ENCODE measurements at places on chromosomes 1 and 21.

GRCh38 chr1:203131548-203132200 is 4.1 kb downstream of the ADORA1 start:
- no peak for DNase-seq

- no peak for DNase-seq
Measured at GRCh38 chr1:191910245-191910644, 248.0 kb upstream of the RGS18 start.

GRCh38 chr21:29018540-29018939 is 609 bp downstream of the RWDD2B start:
- no peak for DNase-seq

DNA sequence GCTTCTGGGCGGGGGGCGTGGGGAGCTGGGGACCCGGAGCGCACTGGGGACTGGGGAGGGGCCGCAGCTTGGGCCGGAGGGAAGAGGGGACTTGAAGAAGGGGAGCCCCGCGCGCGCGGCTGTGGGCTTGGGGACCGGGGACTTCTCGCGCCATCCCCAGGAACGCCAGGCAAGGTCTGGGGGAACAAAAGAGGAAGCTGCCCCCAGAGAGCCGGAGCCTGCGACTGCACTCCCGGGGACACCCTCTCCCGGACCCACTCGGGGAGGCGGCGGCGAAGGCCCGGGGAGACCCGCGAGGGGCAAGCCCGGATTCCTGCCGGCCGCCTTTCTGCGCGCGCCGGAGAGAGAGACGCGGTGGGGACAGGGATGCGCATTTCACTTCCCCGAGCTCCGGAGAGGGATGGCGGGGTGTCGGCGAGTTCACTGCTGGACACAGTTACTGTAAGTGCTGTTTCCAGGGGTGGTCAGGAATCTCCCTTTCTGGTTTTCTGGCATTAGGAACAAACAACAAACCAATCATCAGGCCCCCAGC is 732 bp downstream of the ABCG1 start:
- no peak for DNase-seq

GRCh38 chr1:246769306-246769705 is 45.1 kb downstream of the SCCPDH start:
- DNase-seq = no peak

DNA sequence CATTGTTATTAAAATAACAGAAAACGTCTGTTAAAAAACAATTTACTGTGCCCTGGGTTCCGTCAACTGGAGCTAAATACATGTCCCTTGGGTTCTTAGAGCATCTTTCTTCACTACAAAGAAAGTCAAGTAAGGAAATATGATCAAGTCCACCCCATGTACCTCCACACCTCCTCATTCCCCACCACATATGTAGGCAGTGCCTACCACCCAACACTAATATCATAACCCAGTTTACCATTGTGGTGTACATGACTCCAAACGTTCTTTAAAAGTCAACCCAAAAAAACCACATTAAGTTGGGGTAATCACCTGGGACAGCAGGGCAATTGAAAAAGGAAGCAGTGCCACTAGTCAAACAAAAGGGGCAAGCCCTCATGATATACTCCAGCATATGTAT is 7.8 kb upstream of the LRRC52 start:
- no peak for DNase-seq

Data from anterior cingulate cortex (tissue), 58 donors.